ENCODE measurements at places on chromosomes 7 and 10.

- DNase-seq, result no peak
Observed at GRCh38 chr10:48533951-48534720, 70.7 kb downstream of the ARHGAP22 start.

- no peak for DNase-seq
Observed at GRCh38 chr7:95536656-95537311, 51.0 kb downstream of the ASB4 start.

DNA sequence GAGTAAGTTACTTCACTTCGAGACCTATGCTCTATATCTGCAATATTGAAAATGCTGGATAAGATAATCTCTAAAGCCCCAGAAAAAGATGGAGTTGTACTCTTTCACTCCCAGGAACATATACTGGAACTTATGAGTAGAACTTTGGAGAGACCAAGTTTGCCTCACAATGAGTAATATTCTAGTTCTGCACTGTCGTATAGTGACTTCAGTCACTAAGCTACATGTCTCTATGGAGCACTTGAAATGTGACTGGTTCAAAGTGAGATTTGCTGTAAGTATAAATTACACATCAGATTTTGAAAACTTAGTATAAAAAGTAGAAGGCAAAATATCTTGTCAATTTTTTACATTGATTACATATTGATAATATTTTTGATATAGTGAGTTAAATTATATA lies 116.4 kb downstream of the PTEN start:
- no peak for DNase-seq

- DNase-seq, result no peak
Observed at GRCh38 chr7:41996381-41997035, 240.5 kb downstream of the GLI3 start.

DNA sequence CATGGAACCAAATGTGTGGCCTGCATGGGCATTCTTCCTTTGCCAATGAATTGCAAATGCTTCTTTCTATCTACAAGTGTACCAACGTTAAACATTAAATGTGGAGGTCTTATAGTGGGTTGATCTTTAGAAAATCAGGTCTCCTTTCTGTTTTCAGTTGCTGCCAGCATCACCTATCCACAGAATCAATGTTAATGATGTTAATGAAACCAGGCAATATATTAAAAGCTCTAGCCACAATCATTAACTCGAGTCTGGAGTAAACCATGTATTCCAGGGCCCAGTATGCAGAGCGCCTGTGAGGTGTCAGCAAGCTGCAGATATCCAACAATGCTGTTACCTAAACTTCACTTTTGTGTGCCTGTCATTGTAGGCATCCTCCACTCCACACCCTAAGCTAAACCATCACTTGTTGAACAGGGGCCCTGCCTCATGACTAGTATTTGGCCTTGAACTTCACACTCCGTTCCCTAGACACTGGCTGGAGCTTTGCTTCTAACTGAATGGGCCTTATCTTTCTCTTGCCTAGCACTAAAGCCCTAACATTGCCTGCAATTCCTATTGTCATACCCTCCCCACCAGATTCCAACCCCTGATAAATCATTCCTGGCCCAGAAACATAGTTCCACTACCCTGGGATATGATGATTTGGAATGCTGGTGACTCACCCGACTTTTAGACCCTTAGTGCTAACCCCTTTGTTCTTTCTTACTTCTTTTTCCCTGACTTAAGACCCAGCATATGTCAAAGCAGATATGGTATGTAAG lies 24.3 kb upstream of the ITGB8 start:
- no peak for DNase-seq

GRCh38 chr7:87833130-87833529 lies 43.0 kb downstream of the SLC25A40 start:
- no peak for DNase-seq

DNA sequence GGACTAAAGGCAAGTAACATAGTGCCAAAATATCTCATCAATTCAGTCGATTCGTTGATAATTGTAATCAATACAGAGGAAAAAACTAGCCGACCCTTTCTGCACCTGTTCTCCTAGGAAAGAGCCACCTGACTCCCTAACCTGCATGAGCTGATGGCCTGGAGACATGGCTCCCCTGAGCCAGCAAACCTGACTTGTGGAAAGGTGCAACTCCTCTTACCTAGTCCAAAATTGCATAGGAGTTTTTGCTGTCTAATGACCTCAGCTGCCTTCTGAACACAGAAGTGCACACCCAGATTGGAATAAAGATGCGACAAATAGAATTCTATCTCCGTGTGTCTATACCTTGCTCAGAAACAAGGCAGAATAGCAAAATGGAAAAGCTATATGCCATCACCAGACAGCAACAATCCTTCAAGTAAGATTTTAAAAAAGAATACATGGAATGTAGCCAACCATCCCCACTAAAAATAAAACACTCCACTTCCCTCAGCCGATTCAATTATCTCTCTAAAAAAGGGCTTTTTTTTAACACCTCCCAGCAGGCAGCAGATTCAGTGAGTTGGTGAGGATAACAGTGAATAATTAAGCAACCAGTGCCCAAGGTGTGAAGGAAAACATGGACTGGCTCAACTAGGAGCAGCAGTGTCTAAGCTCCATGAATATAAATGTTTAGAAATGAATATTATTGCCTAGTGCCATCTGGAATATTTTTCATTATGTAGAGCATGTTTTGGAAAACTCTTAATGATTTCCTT lies 26.6 kb upstream of the LMTK2 start:
- DNase-seq, result no peak

DNA sequence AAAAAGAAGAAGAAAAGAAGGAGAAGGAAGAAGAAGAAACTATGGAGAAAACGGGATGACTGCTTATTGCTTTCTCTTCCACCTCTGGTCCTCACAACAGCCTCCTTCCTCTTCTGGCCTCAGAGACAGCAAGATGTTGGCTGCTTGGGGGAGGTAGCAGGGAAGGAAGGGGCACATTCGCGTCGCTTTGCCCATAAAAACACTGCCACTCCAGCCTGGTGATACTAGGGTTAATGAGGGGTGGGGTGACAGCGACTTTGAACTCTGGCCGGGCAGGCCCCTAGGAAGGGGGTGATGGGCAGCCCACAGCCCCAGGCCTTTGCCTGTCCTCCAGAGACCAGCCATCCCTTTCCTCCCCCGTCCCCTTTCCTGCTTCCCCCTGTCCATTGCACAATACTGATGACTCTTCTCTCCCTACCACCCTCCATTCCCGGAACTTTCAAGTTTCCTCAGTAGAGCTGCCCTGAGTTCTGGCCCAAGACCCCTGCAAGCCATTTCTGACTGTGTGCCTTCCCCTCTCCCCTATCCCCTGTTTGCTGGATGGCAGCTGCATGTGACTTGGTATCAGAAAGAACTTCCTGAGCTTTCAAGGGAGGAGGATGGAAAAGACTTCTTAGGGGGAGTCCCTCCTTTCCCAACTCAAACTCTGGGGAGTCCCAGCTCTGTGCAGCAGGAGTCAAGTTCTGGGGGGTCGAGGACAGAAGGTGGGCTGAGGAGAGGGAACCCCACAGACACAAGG lies 2.2 kb upstream of the CUEDC2 start:
- no peak for DNase-seq

- DNase-seq, result no peak
Observed at GRCh38 chr7:71601851-71602250, 469.9 kb downstream of the GALNT17 start.

GRCh38 chr10:51743146-51743545 lies 43.8 kb upstream of the CSTF2T start:
- no peak for DNase-seq

DNA sequence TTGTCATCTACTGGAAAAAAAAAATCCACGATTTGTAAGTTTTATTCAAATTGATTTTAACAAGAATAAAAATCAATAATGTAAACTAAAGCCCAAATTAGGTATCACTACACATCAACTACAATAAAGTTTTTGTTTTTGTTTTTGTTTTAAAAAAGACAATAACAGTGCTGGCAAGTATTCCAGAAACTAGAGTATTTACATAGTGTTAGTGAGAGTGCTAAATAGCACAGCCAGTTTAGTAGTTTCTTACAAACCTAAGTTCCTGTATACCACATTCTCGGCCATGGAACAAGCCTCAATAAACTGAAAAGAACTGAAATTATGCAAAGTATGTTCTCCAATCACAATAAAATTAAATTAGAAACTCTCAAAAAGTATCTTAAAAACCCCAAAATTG lies 8.1 kb downstream of the ARHGAP12 start:
- no peak for DNase-seq

- DNase-seq, result peak; percentile 65
Observed at GRCh38 chr7:122304319-122304975, at the start of gene FEZF1. TSS of gene FEZF1 (minus strand) at chr7:122304750. CDS start at chr7:122304437, 313 bp downstream.

GRCh38 chr10:121683816-121684215 lies 85.6 kb upstream of the FGFR2 start:
- DNase-seq, result no peak

- no peak for DNase-seq
Observed at GRCh38 chr7:47827351-47827756, 120.9 kb downstream of the PKD1L1 start.

DNA sequence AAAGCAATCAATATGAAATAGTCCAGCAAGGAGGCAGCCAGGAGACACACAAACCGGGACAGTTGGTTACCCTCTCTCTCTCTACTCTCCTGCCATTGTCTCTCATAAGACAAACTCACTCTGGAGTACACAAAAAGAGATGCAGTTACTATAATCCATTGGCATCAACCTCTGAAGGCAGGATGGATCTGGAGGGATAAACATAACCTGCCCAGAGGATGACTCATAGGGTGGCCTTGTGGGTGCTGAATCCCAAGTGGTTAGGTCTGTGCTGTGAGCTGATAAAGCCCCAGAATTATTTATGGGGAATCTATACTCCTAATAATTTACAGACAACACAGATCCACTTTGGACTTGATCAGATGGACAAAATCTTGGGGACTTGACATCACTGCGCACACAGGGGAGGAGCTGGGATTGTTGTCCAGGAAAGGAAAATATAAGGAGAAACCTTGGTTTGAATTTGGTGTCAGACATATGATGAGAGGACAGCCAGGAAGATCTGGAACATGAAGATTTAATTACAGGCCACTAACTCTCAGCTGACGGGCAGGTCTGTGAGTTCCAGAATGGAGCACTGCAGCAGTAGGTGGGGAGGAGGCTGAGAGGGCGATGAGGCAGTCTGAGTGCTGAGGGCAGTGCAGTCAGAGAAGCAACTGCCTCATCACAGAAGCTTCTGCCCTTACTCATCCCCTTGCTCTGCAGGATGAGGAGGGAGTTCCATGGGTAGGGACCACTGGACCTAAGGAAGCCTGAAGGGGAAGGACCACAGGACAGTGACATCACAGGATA lies 113.9 kb upstream of the PRSS58 start:
- no peak for DNase-seq

GRCh38 chr10:77310288-77310840 lies 327.2 kb downstream of the KCNMA1 start:
- DNase-seq, result no peak

- no peak for DNase-seq
Observed at GRCh38 chr10:91865562-91866081, 43.7 kb downstream of the FGFBP3 start.

DNA sequence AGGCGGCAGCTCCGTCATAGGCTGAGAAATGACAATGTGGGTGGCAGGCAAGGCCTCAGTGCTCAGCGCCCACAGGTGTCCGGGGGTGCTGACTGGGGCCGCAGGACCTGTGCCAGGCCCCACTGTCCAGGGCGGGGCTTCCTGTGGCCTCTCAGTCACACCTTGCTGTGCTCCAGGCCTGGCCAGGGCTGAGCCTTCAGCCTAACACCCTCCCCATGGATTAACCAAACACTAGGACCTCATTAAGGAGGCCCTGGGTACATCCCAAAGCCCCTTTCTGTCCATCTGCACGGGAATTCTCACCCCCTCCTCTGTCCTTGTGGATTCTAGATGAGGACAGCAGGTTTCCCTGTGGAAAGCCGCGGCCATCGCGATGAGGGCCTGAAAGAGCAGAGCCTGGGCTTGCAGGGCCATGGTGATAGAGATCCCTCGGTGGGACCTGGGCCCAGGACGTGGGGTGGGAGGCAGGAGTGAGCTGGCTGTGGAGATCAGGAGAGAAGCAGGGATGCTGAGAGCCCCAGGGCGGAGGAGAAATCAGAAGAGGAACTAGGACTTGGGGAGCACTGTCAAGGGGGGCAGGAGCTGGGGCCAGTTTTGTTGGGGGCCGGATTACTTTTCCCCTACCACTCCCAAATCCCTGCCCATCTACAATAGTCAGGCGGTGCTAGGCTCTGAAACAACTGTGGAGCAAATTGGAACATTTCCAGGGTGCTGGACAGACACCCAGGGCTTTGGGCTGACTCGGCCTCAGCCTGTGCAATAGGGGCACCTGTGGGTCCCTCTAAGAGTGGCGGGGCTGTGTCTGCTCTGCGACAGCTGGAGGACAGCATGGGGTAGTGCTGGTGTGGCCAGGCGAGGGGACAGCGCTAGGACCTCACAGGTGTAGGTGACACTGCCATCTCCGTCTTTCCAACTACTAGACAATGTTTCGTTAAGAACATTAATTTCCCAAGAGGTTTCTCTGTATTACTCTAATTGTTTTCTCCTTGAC lies 23.3 kb upstream of the MNX1 start:
- DNase-seq, result no peak

- no peak for DNase-seq
Observed at GRCh38 chr7:46139079-46139478, 218.0 kb upstream of the IGFBP3 start.

DNA sequence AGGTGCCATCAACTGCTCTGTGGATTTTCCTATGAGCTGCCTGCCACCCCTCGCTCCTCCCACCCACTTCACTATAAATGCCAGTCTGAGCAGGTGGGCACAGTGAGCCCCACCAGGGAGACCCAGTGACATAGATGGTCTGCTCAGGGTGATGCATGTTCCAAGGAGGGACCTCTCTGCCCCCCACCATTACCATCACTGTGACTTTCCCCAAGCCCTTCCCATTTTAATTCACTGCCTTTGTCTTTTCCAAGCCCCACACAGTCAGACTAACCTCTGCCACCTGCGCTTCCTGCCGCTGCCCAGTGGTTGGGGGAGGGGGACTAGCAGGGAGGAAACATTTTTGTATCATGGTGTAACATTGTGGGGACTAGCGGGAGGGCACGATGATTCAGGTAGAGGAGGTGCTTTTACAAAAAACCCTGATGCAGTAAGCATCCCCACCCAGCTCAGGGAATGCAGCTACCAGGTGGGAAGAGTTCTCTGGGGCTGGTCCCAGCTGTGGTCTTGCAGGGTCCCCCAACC lies 24.6 kb downstream of the PRSS2 start:
- no peak for DNase-seq

GRCh38 chr7:140638173-140638791 lies 2.3 kb downstream of the DENND2A start:
- no peak for DNase-seq

GRCh38 chr7:158311791-158312190 lies 275.8 kb downstream of the PTPRN2 start:
- no peak for DNase-seq
